ENCODE measurements at places on chromosomes 1 and 21.

DNA sequence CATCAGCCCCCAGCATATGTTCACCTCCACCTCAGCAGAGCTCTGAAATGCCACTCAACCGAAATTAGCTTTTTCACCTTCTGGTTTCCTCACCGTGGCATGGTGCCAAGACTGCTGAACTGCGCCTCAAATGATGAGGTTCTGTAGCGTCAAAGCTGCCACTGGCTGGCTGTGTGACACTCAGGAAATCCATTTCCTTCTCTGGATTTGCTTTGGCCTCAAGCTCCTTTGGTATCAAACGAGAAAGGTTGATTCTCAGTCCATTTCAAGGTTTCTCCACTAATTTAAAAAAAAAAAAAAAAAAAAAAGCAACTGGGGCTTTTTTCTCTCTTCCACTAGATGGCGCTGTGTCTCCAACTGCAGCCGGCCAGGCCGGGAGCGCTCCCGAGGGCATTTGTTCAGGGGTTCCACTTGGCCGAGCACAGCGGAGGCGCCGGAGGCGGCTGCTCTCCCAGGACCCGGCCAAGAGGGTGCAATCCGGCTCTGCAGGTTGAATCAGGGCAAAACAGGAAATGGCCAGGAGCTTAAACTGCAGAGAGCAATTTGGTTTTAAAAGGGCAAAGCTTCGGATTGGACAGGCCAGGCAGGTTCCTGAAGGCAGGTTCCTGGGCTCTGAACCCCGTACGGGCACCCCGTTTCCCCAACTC, 26.5 kb upstream of the PLA2G2C start:
- peak; percentile 54 for DNase-seq

DNA sequence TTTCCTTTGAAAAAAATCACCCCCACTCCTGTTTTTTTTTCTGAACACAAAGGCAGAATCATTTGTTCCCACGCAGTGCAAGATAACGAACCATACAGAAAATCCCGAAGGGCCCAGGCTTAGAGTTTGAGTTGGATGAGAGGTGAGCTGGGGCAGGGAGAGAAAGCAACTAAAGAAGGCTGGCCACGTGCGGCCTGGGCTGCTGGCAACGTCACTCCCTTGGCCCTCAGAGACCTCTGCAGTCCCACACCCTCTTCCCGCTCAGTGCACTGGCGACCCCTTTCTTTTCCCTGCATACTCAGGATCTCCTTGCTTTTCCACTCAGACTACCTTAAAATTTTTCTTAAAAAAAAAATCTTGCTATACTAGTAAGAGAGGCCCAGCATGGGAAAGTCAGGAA, 28.2 kb upstream of the CRNN start:
- no peak for DNase-seq

- DNase-seq, result no peak
These were observed 5.8 kb upstream of the KANK4 start for GRCh38 chr1:62325081-62325480.

GRCh38 chr1:225772323-225772768, 5.3 kb upstream of the SRP9 start:
- peak; percentile 79 for DNase-seq

GRCh38 chr1:110875216-110875731, 2.3 kb downstream of the CD53 start:
- no peak for DNase-seq

DNA sequence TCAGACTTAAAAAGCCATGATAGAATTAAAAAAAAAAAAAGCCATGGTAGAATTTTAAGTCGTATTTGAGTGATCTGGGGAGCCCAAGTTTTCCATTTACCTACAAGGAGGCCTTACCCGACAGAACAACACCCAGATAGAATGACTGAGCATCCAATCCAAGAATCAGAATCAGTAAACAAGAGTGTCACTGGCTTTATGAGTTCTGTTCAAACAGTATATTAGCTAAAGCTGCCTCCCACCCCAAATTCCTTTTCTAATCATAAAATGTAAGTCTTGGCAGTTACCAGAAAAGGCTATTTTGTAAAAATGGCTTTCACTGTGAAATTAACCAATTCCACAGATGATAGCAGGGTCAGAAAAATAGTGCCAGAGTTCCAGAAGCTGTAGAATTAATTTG, 1.2 kb downstream of the GTF2B start:
- no peak for DNase-seq
